ENCODE measurements at places on chromosomes 7 and 10.

DNA sequence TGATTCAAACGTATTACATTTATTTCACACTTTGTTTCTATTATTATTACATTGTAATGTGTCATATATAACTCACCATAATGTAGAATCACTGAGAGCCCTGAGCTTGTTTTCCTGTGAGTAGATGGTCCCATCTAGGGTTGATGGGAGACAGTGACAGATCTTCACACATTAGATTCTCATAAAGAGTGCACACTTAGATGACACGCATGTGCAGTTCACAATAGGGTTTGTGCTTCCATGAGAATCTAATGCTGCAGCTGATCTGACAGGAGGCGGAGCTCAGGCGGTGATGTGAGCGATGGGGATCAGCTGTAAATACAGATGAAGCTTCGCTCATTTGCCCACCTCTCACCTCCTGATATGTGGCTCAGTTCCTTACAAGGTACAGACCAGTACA, 36.1 kb downstream of the BMPER start:
- DNase-seq, result no peak

DNA sequence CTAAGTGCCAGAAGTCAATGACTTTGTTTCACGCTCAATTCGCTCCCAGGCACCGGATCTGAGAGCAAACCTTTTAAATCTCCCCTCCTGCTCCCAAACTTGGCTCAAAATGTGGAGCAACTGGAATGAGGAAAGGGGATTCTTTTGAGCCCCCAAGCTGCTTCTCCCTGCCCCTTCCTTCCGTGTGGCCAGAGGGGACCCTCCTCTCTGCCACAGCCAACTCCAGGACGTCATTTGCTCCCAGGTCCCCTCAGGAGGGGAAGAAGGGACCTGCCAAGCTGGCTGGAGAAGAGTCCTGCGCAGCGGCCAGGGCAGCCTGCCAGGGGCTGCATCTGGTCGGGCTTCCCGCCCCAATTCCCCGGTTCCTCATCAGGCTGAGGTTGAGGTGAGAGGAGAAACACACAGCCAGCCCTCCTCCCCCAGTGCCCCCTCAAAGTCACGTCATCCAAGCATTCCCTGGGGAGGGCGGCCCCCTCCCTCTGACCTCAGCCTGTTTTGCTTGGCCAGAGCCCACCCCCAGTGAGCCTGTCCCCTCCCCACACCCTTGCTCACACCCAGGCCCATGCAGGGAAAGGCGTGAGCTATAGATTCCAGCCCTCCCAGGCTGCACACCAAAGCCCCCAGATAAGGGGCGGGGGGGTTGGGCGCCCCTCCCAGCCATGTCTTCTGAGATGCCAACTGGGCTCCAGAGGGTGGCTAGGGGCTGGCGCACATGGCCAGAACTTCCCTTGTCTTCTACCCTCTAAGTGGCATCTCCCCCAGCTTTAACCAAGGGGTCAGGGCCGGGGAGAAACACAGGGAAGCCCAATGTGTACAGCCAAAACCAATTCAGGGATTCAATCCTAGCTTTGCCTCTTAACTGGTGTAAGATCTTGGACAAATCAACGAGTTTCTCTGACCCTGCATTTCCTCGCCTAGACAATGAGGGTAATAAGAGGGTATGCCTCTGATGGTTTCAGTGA, 35.0 kb downstream of the SH3PXD2A start:
- no peak for DNase-seq

GRCh38 chr10:76647301-76647700, 990.3 kb downstream of the KCNMA1 start:
- DNase-seq, result peak; percentile 53

- no peak for DNase-seq
These were observed 849.9 kb upstream of the GHITM start for GRCh38 chr10:83289373-83289772.

DNA sequence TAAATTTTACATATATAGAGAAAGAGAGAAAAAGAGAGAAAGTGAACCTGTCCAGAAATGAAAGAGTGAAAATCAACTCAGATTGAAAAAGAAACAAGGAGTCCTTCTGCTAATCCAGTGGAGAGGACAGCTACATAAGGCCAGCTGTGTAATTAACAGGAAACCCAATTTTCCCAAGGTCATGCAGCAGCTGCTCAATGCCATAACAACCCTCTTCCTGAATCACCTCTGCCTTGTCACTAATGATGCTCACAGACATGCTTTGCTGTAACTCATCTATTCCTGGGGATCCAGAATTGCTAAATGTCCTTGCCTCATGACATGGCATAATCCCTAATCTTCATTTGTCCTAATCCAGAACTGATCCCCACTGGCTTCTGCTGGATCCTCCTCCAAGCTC, 288.6 kb downstream of the NEBL start:
- no peak for DNase-seq

DNA sequence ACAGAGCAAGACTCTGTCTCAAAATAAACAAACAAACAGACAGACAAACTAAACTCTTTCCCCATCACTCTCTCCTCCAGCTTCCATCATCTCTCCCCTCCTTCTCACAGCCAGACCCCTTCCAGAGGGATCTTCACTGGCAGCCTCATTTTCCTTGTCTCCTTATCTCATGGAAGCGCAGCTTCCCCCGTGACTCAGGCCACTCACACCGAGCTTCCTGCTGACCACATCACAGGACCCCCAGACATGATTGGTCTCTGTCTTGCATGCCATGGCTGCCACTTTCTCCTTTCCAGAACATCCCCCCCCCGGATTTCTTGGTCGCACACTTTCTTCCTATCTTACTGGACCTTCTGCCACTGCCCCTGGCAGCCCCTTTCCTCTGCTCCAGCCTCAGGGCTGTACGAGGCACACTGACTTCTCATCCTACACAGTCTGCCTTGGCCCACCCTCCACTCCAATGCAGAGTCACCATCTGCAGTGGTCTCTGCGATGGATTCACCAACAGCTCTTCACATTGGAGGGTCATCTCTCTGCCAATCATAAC, 4.9 kb upstream of the INSIG1 start:
- no peak for DNase-seq

GRCh38 chr7:124379296-124379695, 346.4 kb upstream of the TMEM229A start:
- no peak for DNase-seq

GRCh38 chr7:129188372-129188891, at the start of gene SMO:
Gene SMO (plus strand): TSS chr7:129188633. CDS start chr7:129189152, 519 bp downstream.
- peak; percentile 69 for DNase-seq

GRCh38 chr10:89643812-89644690, 991 bp downstream of the PANK1 start:
- DNase-seq, result peak; percentile 93

DNA sequence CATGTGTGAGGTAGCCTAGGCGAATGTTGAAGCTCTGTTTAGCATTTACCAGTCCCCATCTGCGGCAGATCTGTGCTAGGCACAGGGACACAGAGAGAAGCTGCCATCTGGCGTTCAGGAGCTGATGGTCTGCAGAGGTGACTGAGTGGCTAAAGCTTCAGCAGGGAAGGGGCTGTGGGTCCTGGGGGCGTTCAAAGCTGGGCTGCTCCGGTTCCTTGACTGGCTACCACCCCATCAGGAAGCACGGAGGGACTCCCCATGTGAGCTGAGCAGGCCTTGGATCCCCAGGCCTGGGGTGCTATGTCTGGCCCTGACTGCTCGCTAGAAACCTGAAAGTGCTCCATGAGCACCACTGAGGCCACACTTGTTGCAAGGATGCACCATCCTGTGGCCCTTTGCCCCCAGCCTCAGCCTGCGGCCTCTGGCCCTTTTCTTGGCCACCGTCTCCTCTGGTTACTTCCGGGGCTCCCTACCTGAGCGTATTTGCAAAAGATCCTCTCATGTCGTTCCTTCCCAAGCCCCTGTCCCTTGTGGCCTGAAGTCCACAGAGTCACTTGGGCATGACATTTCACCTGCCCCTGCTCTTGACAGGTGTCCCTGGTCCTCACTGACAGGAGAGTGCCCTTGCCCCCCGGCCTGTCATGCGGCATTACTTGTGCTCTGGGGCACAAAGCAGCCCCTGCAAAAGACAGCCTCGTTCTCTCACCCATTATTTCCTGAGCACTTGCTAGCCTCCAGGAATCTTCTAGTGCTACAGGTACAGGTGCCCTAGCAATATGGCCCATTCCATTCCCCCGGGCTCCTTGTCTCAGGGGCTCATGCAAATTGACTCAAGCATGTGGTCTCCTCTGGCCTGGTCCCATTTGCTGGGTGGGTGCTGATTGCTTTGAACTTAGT, 108.1 kb downstream of the GLRX3 start:
- DNase-seq, result no peak

- DNase-seq, result no peak
These were observed 8.9 kb downstream of the LDB1 start for GRCh38 chr10:102111276-102111675.

DNA sequence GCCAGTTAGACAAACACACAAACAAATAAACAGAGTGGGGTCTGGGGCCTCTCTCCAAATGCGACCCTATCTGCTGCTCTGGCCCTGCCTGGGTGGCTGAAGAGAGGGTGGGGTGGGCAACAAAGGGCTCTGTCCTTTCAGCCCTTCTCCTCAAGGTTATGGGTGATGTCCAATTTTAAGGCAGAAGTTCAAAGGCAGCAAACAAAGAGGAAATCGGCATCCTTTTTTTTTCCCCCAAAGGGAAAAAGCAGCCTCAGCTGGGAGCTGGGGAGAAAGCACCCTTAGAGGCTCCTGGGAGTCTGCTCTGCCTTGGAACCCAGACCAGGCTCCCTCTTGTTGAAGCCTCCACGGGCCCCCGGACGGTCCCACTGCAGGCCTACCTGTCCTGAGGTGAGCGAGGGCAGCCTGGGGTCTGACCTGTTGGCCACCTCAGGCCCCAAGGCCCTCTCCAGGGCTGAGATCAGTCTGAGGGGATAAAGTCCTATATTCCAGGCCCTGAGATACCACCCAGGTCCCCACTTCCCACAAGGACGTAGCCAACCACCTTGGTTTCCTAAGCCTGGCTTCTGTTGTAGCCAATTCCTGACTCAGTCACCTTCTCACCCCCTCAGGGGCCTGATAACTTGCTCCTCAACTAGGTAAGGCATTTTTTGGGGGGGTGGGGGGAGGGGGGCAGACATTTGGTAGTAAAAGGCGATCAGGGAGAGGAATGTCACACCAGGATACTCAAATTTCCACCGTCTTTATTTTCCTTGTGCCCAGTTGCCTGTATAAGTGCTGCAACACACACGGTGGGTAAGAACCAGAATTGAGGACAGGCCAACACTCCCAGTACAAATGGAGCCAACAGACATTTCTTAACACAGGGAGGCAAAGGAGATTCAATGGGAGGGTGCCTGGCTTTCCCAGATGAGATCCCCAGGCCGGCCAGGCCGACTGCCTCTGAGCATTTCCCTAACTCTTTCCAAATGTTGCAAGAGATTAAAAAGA, 4.3 kb downstream of the HOXA11 start:
- DNase-seq, result no peak

DNA sequence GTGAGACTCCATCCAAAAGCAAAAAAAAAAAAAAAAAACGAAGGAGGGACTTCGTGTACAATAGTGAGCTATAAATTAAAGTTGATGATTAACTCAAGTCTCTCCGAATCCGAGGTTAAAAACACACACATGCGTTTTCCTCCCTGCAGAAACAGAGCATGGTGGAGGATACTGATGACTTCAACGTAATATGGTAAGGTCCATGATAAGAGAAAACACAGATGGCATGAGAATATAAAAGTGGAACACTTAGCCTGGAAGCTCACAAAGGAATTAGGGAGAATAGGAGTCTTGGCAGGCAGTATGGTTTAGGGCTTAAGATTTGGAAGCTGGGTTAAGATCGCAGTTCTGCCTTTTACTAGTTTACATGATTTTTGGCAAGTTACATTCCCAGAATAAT, 20.1 kb upstream of the GSTK1 start:
- DNase-seq, result no peak

- no peak for DNase-seq
These were observed 9.5 kb downstream of the RNF32 start for GRCh38 chr7:156650042-156650441.

DNA sequence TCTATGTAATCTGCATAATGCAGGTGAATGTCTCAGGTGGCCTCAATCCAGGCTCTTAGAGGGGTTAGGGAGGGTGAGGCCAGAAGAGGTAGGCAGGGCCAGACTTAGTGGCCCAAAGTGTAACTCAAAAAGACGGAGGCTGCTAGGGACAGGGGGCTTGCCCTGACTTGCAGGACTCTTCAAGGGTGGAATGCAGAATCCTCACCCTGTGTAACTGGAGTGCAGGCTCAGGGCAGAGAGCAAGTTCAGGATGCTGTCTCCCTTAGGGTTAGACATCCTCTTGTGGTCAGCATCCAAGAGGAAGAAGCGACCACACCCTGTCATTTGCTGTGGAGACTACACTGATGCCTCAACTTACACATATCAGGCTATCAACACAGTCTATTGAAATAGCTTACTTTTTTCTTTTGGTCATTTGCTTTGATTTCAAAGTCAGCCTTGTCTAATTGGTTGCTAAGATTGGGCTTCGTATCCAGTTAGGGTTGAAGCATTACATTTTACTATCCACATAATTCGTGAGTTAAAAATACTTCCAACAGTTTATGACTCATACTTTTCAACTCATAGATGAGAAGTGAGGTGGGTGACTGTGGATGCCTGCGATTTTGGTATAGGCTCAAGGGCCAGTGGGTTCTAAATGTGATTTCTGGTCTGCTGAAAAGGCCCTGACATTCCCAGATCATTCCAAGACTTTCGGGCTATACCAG, 563.6 kb downstream of the SUGCT start:
- no peak for DNase-seq

GRCh38 chr10:70481831-70482530, 3.4 kb downstream of the PALD1 start:
- no peak for DNase-seq

- DNase-seq, result no peak
These were observed 32.7 kb upstream of the NRCAM start for GRCh38 chr7:108488768-108489538.

- DNase-seq, result no peak
These were observed 115.3 kb downstream of the DGKI start for GRCh38 chr7:137731436-137731835.

DNA sequence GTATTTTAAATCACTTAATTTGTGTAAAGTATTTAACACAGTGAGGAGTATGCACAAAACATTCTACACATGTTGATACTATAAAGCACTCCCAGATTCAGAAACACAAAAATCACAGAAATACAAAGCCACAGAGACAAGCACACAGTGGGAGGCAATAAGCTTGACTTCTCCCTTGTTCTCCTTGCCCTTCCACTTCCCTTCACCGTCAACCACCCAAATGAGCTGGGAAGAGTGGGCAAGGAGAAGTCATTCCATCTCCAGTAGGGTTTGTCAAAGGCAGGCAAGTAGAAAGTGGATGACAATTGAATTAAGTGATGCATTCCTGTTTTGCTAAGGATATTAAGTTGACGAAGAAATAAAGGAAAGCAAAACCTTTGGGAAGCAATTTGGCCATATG, 4.2 kb upstream of the TMEM139 start:
- DNase-seq, result no peak

DNA sequence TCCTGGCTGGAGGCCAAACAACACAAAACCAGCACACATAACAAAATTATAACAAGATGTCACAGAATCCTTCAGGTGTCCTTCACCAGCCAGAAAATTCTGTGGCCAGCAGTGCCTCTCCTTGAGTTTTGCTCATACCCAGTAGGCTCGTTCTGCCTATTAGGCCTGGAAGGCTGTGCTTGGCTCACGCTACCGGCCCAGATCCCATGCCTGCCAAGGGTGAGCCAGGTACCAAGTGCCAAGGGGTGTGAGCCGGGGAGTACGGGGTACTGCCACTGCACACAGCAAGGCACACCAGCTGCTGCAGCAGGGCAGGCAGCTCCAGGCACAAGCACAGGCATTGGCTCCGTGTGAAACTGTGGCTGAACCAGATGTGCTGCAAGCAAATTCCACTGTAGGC, 1562.0 kb downstream of the REEP3 start:
- no peak for DNase-seq

GRCh38 chr7:7516662-7517061, 19.0 kb downstream of the COL28A1 start:
- DNase-seq, result no peak

GRCh38 chr7:155669717-155670505, 25.4 kb downstream of the RBM33 start:
- DNase-seq, result no peak

Data from HTR-8/SVneo (cell line).